ENCODE measurements at places on chromosomes 4 and X. TPM values are rescaled to one million over a fixed set of nuclear protein-coding genes. Genes with fewer than 3 reads are reported as not detected.

Gene CYBB
- 33.1 TPM for total RNA-seq

Gene FNIP2
- total RNA-seq = 80.3 TPM

Gene VCX3A
- total RNA-seq = not detected

Gene TMEM47
- total RNA-seq = 210 TPM

Gene UGT2B15
- not detected for total RNA-seq

Gene FRMPD4
- not detected for total RNA-seq

Gene XAGE1B
- not detected for total RNA-seq

Gene GRIA3
- total RNA-seq = 1.5 TPM

Gene ART3
- 2.3 TPM for total RNA-seq

Gene RASGEF1B
- total RNA-seq = 14.7 TPM

Gene HTN1
- total RNA-seq = not detected

DNA sequence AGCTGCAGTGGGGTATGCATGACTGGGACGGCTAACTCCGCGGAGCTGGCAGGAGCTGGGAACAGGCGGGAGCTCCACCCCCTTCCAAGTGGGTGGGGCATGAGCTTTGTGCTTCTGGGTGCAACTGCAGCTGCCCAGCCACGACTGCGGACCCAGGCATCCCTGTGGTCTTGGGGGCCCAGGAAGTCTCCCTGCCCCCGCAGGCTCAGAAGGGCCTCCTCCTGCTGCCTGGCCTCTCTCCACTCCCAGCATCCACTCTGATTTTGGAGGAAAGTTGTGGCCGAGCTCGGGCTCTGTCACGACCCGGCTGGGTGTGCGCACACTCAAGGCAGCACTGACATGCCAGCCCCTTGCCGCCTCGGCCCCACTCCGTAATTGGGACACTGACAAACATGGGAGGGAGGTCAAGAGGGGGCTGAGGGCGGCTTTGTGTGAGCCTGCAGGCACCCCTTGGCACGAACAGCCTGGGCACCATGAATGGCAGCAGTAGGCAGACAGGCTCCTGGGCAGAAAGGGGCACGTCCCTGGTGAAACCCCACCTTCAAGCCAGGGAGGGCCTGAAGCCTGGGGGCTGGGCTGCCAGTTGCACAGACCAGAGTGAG lies 822.6 kb downstream of the GLUD2 start:
- no peaks in the 10 kb centered on the region for H3K36me3 ChIP-seq
- H3K27ac ChIP-seq = no peak overlapping the region
- ATAC-seq = no peak
- H3K27me3 ChIP-seq = no peaks in the 10 kb centered on the region
- no peaks in the 10 kb centered on the region for H3K4me1 ChIP-seq

DNA sequence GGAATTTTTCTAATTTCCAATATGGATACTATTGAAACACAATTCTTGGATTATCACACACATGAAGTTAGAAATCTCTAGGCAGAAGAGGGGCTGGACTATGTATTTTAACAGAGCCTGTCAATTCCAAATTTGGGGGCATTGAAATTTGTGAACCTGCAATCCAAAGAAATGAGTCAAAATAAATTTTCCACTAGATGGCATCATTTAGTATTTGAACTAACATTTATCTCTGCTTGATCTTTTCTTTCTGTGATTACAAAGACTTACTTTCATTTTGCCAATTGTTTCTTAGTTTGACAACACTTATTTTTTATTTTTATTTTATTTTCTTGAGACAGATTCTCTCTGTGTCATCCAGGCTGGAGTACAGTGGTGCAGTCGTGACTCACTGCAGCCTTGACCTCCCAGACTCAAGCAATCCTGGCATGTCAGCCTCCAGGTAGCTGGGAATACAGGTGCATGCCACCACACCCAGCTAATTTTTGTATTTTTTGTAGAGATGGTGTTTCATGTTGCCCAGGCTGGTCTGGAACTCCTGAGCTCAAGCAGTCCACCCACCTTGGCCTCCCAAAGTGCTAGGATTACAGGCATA lies 2.7 kb upstream of the PYURF start:
- H3K4me3 ChIP-seq = no peak overlapping the region
- peaks cover 5% of the 10 kb centered on the region for H3K36me3 ChIP-seq
- no peak for ATAC-seq
- H3K27me3 ChIP-seq = no peaks in the 10 kb centered on the region
- no peak overlapping the region for H3K27ac ChIP-seq
- H3K4me1 ChIP-seq = peaks cover 43% of the 10 kb centered on the region

DNA sequence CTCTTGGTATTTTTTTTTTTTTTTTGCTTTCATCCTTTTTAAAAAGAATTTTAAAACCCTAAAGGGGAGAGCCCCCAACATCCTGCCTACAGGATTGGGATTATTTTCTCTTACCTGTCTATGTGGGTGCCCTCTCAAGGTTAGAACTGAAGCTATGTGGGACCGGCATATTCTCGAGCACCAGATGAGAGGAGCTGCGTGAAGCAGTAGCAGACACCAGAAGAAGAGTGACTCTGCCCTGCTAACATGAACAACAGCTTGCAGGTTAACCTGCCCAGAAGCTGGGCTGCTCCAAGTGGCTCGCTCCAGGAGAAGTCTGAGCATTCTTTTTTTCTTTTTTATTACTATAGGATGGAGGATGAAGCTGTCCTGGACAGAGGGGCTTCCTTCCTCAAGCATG lies 102.6 kb upstream of the SLC4A4 start:
- ATAC-seq = no peak
- no peaks in the 10 kb centered on the region for H3K27me3 ChIP-seq
- H3K36me3 ChIP-seq = no peaks in the 10 kb centered on the region
- H3K4me3 ChIP-seq = no peak overlapping the region
- no peak overlapping the region for H3K27ac ChIP-seq
- no peaks in the 10 kb centered on the region for H3K4me1 ChIP-seq

GRCh38 chrX:40175511-40176350 lies 78.0 kb upstream of the BCOR start:
- H3K4me1 ChIP-seq = peaks cover 34% of the 10 kb centered on the region
- H3K27me3 ChIP-seq = no peaks in the 10 kb centered on the region
- H3K36me3 ChIP-seq = no peaks in the 10 kb centered on the region
- peak overlapping the region; percentile 91 for H3K27ac ChIP-seq

DNA sequence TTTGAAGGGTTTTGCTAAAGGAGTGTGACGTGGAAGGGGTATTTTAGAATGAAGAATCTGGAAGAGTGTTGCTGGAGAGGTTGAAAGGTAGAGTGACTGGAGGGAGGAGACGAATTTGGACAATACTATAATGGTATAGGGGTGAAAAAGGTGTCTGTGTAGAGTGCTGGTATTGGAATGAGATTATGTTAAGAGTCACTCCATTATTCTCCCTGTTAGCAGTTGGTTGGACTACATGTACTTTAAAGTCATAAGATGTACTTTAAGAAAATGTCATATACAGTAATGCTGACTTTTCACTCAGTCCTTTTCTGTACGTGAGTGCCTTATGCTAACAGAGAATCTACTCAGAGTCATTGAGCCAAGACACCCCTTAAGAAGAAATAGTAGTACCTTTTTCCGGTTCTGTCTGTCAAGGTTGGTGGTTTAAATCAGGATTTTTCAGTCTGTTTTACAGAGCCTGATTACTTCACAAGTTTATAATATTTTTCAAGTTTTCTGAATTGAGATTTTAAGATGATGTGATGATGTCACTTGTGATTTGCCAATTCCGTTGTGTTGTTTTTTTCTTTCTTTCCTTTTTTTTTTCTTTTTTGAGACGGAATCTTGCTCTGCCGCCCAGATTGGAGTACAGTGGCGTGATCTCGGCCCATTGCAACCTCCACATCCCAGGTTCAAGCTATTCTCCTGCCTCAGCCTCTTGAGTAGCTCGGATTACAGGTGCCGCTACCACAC lies 56.6 kb downstream of the WWC2 start:
- no peaks in the 10 kb centered on the region for H3K36me3 ChIP-seq
- no peaks in the 10 kb centered on the region for H3K4me1 ChIP-seq
- ATAC-seq = no peak
- H3K27me3 ChIP-seq = no peaks in the 10 kb centered on the region
- no peak overlapping the region for H3K4me3 ChIP-seq
- no peak overlapping the region for H3K27ac ChIP-seq

GRCh38 chr4:40201898-40202297 lies 5.1 kb downstream of the RHOH start:
- no peaks in the 10 kb centered on the region for H3K36me3 ChIP-seq
- H3K4me1 ChIP-seq = no peaks in the 10 kb centered on the region
- no peak overlapping the region for H3K27ac ChIP-seq
- no peak overlapping the region for H3K4me3 ChIP-seq
- no peak for ATAC-seq
- peaks cover 5% of the 10 kb centered on the region for H3K27me3 ChIP-seq

- no peaks in the 10 kb centered on the region for H3K36me3 ChIP-seq
- H3K4me1 ChIP-seq = no peaks in the 10 kb centered on the region
- ATAC-seq = peak; percentile 85
- H3K27me3 ChIP-seq = no peaks in the 10 kb centered on the region
Observed at GRCh38 chr4:104969394-104970082, 177.1 kb upstream of the TET2 start.

DNA sequence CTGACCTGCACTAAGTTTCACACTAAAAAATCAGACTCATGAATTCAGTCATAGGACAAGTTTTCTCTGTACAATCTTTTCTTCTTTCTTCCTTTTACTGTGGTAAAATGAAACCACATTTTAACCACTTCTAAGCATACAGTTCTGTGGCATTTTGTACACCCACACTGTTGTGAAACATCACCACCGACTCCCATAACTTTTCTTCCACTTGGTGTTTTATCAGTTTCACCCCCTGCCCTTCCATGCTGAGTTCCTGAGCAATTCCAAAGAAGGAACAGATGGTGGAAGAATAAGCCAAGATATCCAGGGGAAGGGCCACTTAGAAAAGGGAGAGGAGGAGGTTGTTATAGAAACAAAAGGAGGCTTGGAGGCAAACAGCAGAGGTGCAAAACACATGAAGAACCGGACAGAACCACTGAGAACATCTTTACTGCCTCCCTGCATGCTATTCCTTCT lies 22.6 kb downstream of the SLC25A4 start:
- peaks cover 63% of the 10 kb centered on the region for H3K36me3 ChIP-seq
- H3K27me3 ChIP-seq = no peaks in the 10 kb centered on the region
- no peaks in the 10 kb centered on the region for H3K4me1 ChIP-seq
- H3K4me3 ChIP-seq = no peak overlapping the region
- no peak for ATAC-seq

DNA sequence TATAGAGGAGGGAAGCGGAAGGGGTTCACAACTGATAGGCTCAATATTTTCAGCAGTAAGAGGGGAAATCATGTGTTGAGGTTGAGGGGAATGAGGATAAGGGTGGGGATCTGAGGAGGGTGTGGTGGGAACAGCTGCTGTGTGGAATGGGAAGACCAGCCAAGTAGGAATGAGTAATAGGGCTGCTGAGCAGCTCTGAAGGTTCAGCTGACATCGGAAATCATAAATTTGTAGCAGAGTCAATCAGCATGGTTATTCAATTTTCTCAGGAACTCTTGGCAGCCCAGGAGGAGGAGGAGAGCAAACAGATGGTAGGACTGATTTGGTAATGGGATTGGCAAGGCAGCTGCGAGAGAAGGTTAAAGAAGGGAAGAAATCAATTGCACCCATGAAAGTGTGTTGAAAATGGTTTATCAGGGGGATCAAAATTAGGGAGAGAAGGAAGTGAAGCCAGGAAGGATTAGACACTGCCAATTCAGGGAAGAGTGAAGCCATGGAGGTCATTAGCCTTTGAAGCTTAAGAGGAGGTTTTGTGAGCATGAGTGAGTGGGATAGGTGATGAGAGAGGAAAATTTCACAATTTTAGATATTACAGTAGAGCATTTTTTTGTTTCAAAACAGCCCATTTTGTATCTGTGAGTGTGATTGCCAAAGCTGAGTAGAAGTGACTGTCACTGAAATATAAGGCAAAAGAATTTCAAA lies 82.6 kb downstream of the PCDH7 start:
- H3K4me3 ChIP-seq = no peak overlapping the region
- no peaks in the 10 kb centered on the region for H3K36me3 ChIP-seq
- no peaks in the 10 kb centered on the region for H3K27me3 ChIP-seq
- peak; percentile 62 for ATAC-seq
- H3K4me1 ChIP-seq = no peaks in the 10 kb centered on the region
- peak overlapping the region; percentile 15 for H3K27ac ChIP-seq

- no peak overlapping the region for H3K27ac ChIP-seq
- H3K4me1 ChIP-seq = no peaks in the 10 kb centered on the region
- no peak overlapping the region for H3K4me3 ChIP-seq
- H3K36me3 ChIP-seq = no peaks in the 10 kb centered on the region
- no peaks in the 10 kb centered on the region for H3K27me3 ChIP-seq
Observed at GRCh38 chr4:74311696-74312313, 3.5 kb downstream of the EPGN start.

DNA sequence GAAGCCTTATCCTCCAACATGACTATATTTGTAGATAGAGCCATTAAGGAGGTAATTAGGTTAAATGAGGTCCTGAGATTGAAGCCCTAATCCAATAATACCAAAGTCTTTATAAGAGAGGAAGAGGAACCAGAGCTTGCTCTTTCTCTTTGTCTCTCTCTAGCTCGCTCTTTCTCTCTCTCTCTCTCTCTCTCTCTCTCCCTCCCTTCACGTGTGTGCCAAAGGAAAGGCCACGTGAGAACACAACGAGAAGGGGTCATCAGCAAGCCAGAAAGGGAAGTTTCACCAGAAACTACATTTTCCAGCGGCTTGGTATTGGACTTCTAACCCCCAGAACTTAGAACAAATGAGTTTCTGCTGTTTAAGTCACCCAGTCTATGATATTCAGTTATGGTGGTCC lies 1540.5 kb downstream of the C4orf33 start:
- no peaks in the 10 kb centered on the region for H3K36me3 ChIP-seq
- H3K4me1 ChIP-seq = no peaks in the 10 kb centered on the region
- no peaks in the 10 kb centered on the region for H3K27me3 ChIP-seq
- no peak overlapping the region for H3K4me3 ChIP-seq

GRCh38 chrX:133702230-133702629 lies 283.2 kb downstream of the GPC3 start:
- ATAC-seq = no peak
- H3K27me3 ChIP-seq = no peaks in the 10 kb centered on the region
- no peaks in the 10 kb centered on the region for H3K36me3 ChIP-seq
- H3K4me1 ChIP-seq = no peaks in the 10 kb centered on the region
- no peak overlapping the region for H3K27ac ChIP-seq
- no peak overlapping the region for H3K4me3 ChIP-seq

- H3K27ac ChIP-seq = no peak overlapping the region
- H3K27me3 ChIP-seq = no peaks in the 10 kb centered on the region
Observed at GRCh38 chr4:89284020-89284424, 23.6 kb downstream of the GPRIN3 start.

DNA sequence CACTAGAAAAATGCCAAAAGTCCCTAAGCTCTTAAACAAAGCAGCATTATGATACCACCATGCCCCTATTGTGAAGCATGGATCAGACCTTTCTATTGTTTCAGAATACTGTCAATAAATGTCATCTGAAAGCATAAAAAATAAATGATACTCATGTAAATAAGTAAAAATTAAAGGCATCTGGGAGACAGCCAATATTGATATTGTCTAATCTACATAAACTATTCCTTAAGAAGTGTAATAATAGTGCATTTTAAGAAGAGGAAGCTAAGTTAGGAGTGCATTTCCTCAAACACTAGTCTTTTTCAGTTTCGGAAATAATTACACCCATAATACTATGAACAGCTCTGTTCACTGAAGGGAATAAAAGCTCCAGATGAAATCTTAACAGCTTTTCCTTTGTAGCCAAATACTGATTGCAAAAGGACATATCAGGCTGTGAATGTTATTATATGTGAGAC lies 181.6 kb downstream of the SPOCK3 start:
- H3K4me1 ChIP-seq = no peaks in the 10 kb centered on the region
- H3K36me3 ChIP-seq = no peaks in the 10 kb centered on the region
- H3K27ac ChIP-seq = no peak overlapping the region
- no peak overlapping the region for H3K4me3 ChIP-seq
